ENCODE measurements at places on chromosomes 2 and 18. TPM values are rescaled to one million over a fixed set of nuclear protein-coding genes. Genes with fewer than 3 reads are reported as not detected.

The AQP12B gene
- not detected for total RNA-seq

The COL4A4 gene
- 5.3 TPM for total RNA-seq

The FHL2 gene
- total RNA-seq: 63.6 TPM

The GRHL1 gene
- total RNA-seq: 8.2 TPM

The SLC16A14 gene
- 0.11 TPM for total RNA-seq

The RGPD4 gene
- not detected for total RNA-seq

The NT5DC4 gene
- total RNA-seq: not detected

Measured in placental epithelial cell (primary cell).